ENCODE measurements at places on chromosomes 12 and 14. TPM values are rescaled to one million over a fixed set of nuclear protein-coding genes. Genes with fewer than 3 reads are reported as not detected.

Gene B4GALNT1
- not detected for total RNA-seq

Gene GPRC5D
- total RNA-seq: not detected

Gene OR11H6
- not detected for total RNA-seq

Gene ARHGEF40
- total RNA-seq: 4.5 TPM

Gene GPR162
- 0.30 TPM for total RNA-seq

Gene ASIC1
- total RNA-seq: 1.9 TPM

Gene CLEC9A
- total RNA-seq: not detected

Gene POTEM
- total RNA-seq: not detected

Gene FRS2
- total RNA-seq: 13.9 TPM

Gene LTBR
- total RNA-seq: 135 TPM

Gene NTS
- not detected for total RNA-seq

Data from mammary microvascular endothelial cell (primary cell).